ENCODE measurements at places on chromosomes 16 and 17.
A peak's percentile ranks its signal among the peaks of the same experiment; 100 is the strongest.

- no peak for DNase-seq
Observed at GRCh38 chr16:57007530-57007929, 18.2 kb downstream of the NLRC5 start.

DNA sequence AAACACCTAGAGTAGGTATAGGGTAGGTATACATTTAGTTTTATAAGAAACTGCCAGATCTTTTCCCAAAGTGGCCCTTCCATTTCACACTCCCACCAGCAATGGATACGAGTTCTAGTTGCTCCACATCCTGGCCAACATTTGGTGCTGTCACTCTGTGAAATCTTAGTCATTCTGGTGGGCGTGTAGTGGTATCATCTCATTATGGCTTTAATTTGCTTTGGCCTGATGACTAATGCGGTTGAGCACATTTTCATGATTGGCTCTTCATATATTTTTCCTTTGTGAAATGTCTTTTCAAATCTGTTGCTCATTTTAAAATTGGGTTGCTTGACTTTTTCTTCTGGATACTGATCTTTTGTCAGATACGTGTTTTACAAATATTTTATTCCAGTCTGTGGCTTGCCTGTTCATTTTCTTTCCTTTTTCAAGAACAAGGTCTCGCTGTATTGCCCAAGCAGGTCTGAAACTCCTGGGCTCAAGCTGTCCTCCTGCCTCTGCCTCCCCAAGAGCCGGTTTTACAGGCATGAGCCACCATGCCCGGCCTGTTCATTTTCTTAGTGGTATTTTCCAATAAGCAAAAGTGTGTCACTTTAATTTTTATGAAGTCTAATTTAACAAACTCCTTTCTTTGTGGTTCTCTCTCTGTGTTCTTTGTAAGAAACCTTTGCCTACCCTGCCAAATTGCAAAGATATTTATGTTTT is 192.4 kb downstream of the SEC14L1 start:
- DNase-seq = no peak

GRCh38 chr16:67447508-67448076 is 16.7 kb downstream of the HSD11B2 start:
- DNase-seq = peak; percentile 24

DNA sequence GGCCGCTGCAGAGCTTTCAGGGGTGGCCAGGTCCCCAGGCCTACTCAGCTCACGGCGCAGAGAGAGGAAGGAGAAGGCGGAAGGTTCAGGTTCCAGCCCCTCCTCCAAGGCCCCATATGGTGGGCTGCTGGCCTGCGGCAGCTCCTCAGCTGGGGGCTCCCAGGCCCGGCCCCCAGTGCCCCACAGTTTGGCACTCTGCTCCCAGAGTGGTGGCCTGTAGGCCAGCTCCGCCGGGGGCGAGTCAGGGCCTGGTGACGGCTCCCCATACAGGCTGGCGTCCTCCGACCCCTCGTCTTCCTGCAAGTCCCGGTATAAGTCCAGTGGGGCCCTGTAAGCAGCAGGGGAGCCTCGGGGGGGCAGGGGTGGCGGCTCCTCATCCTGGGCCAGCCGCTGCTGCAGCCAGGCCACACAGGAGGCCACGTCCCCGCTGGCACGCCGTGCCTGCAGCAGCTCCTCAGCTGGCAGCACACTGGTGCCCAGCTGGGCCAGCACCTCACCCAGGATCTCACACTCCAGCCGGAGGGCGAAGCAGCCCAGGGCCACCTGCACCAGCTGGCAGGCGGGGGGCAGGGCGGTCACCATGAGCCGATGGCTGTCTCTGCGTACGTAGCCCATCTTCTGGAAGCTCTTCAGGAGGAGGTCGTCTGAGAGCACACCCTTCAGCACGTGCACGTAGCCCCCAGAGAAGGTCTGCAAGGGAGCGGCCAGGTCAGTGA is 3.7 kb downstream of the SPATA2L start:
- no peak for DNase-seq

- no peak for DNase-seq
Observed at GRCh38 chr16:53714205-53715022, 10.5 kb downstream of the FTO start.

DNA sequence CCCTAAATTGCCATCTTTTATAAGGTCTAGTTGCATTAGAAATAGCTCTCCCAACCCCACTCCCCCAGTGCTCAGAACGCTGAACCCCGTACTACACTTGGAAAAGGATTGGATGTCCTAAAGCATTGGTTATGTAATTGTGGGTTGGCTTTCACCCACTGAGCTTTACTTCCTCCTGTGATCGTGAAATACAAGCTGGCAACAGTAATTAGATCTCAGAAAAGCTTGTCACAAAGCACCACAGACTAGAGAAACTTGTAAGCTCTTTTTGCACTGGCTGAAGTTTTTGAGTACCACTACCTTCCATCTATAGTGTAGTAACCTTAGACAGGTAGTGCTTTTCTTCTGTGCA is 54.4 kb downstream of the SIAH1 start:
- DNase-seq = peak; percentile 42

DNA sequence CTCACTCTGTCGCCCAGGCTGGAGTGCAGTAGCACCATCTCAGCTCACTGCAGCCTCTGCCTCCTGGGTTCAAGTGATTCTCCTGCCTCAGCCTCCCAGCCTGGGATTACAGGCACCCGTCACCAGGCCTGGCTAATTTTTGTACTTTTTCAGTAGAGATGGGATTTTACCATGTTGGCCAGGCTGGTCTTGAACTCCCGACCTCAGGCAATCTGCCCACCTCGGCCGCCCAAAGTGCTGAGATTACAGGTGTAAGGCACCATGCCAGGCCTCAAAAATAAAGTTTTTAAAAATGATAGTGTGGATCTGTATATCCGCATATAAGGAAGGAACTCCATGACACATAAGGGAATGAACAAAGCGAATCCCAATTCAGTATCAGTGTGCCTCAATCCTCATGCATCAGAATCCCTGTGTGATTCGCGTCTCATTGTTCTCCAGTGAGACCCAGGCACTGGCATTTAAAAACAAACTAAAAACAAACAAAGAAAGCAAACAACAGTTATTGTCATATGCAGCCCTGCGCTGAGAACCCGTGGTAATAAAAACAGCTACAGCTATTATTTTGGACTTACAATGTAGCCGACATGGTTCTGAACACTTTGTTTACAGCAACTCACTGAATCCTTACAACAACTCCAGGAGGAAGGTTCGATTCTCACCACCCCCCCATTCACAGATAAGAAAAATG is 54.1 kb upstream of the CREBBP start:
- no peak for DNase-seq

DNA sequence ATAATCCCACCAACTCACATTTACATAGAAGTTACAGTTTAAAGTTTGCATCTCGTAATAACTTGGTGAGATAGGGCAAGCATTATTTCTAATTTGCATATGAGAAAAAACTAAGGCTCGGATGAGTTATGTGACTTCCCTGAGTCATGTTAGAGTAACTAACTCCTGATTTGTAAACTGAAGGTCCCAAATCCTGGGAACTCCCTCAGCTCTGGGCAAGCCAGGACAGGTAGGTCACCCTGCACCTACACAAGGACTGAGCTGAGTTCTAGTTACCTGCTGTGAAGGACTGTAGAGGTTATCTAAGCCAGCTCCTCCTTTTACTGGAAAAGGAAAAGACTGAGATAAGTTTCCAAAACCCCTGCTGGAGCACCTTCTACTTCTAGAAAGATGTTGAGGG is 92.1 kb upstream of the HLF start:
- no peak for DNase-seq
